Adrenal gland (tissue), 19 donors: ENCODE measurements at places on chromosomes 3 and 15. TPM values are rescaled to one million over a fixed set of nuclear protein-coding genes. Genes with fewer than 3 reads are reported as not detected.
A peak's percentile ranks its signal among the peaks of the same experiment; 100 is the strongest.

- H3K4me1 ChIP-seq: no peaks in the 10 kb centered on the region
- no peaks in the 10 kb centered on the region for H3K27me3 ChIP-seq
- H3K36me3 ChIP-seq: no peaks in the 10 kb centered on the region
- no peak overlapping the region for H3K27ac ChIP-seq
- no peak overlapping the region for H3K4me3 ChIP-seq
- DNase-seq: no peak
These were observed 198.3 kb upstream of the TGFBR2 start for GRCh38 chr3:30408105-30408557.

DNA sequence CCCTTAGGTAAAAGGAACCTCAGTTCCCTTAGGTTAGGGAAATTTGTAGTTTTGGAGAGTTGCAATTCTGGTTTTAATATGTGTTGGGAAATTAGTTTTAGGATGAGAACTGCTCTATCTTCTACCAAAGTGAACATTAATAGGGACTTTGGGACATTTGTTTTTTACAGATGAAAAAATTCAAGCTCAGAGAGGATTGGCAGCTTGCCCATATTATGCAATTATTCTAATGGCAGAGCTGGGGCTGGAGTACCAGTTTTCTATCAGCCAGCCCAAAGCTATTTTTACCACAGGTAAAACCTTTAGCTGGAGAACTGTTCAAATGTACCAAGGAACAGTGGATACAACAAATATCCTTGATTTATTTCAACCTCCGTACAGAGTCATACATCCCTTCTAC, 127.0 kb downstream of the CPNE4 start:
- no peaks in the 10 kb centered on the region for H3K36me3 ChIP-seq
- H3K4me1 ChIP-seq: no peaks in the 10 kb centered on the region
- no peak overlapping the region for H3K27ac ChIP-seq
- H3K4me3 ChIP-seq: no peak overlapping the region
- no peaks in the 10 kb centered on the region for H3K27me3 ChIP-seq

- no peaks in the 10 kb centered on the region for H3K36me3 ChIP-seq
- H3K27me3 ChIP-seq: no peaks in the 10 kb centered on the region
- no peaks in the 10 kb centered on the region for H3K4me1 ChIP-seq
- no peak for DNase-seq
- no peak overlapping the region for H3K27ac ChIP-seq
These were observed 208.7 kb downstream of the MECOM start for GRCh38 chr3:169454823-169455222.

GRCh38 chr15:50854601-50855490, 53.6 kb upstream of the AP4E1 start:
- H3K27me3 ChIP-seq: no peaks in the 10 kb centered on the region
- DNase-seq: no peak
- H3K4me3 ChIP-seq: no peak overlapping the region
- H3K4me1 ChIP-seq: no peaks in the 10 kb centered on the region
- H3K36me3 ChIP-seq: no peaks in the 10 kb centered on the region

GRCh38 chr3:42486814-42487565, 15.5 kb upstream of the VIPR1 start:
- no peak overlapping the region for H3K27ac ChIP-seq
- H3K36me3 ChIP-seq: no peaks in the 10 kb centered on the region
- no peaks in the 10 kb centered on the region for H3K27me3 ChIP-seq
- DNase-seq: peak; percentile 4
- no peaks in the 10 kb centered on the region for H3K4me1 ChIP-seq

GRCh38 chr3:13874891-13875290, 5.0 kb downstream of the WNT7A start:
- no peaks in the 10 kb centered on the region for H3K36me3 ChIP-seq
- peaks cover 44% of the 10 kb centered on the region for H3K27me3 ChIP-seq
- no peak overlapping the region for H3K4me3 ChIP-seq
- H3K4me1 ChIP-seq: no peaks in the 10 kb centered on the region

DNA sequence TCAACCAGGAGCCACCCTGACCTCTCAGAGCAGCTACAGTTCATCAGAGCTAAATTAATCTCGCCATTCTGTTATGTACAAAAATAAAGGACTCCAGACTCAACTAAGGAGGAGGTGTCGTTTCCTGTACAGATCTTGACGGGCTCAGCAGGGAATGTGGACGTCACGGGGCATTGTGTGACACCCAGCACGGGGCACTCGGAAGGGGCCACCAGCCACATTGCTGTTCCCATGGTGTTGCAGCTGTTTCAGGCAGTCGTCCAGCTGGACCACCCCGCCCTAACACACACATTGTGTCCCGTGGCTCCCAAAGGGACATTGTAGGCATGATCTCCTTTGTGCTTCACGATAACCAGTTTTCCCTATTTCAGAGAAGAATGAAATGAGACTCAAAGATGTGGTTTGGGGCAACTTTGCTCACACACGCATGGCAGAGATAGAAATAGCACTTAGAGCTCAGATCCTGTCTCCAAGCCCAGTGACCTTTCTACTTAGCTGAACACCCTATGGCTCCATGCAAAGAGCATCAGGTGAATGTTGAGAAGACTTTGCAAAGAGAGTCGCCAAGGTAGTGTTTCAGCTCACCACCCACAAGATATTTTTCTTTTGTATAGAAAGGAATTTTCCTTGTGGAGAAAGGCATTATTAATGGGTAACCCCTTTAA, 5.5 kb downstream of the SSUH2 start:
- H3K4me3 ChIP-seq: no peak overlapping the region
- no peak for DNase-seq

DNA sequence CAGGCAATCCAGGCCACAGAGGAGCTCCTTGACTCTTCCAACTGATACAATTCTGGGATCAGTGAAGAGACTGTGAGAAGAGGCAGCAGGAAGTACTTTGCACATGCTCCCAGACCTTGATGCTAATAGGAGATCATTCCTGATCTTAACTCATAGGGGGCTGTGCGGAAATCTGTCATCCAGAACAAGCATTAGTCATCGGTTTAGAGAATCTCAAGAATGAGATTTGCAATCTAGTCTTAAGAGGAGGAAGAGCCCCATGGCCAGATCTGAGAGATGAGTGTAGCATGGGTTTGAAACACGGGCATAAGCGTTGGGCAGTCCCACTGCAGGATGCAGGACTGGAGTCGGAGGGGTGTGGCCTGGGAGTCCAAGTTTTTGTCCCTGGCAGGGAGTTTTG, 1081.1 kb downstream of the NAALADL2 start:
- H3K4me3 ChIP-seq: no peak overlapping the region
- no peak for DNase-seq
- H3K4me1 ChIP-seq: no peaks in the 10 kb centered on the region
- H3K27me3 ChIP-seq: no peaks in the 10 kb centered on the region

DNA sequence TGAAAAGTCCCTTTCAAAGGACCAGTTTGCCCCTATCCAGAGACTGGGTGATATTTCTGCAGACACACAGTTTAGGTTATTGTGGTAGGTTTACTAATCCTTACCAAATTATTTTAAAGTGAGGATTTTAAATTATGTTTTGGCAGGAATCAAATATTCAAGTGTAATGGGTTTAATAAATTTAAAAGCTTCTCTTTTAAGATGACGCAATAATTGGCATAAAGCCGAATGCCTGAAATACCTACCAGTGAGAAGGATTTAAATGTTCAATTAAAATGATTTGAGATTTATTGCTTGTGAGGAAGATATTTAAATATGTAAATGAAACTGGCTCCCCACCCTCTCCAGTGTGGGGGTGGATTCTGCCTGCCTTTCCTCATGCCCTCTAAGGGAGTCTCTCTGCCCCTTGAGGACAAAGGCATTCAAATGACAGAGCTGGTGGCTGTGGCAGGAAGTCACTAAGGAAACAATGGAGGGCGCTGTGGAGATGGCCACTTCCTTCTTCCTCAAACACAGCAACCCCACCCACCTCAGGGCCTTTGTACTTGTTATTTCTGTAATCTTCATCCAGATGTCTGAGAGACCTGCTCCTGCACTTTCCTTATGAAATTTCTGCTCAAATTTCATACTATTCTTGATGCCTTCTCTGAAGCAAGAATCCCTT, 131.7 kb downstream of the TNIK start:
- no peaks in the 10 kb centered on the region for H3K4me1 ChIP-seq
- H3K36me3 ChIP-seq: no peaks in the 10 kb centered on the region
- DNase-seq: no peak

- no peak for DNase-seq
- no peaks in the 10 kb centered on the region for H3K4me1 ChIP-seq
- H3K27ac ChIP-seq: no peak overlapping the region
- H3K36me3 ChIP-seq: no peaks in the 10 kb centered on the region
- no peaks in the 10 kb centered on the region for H3K27me3 ChIP-seq
These were observed 443.5 kb downstream of the OTOL1 start for GRCh38 chr3:161939918-161940620.

DNA sequence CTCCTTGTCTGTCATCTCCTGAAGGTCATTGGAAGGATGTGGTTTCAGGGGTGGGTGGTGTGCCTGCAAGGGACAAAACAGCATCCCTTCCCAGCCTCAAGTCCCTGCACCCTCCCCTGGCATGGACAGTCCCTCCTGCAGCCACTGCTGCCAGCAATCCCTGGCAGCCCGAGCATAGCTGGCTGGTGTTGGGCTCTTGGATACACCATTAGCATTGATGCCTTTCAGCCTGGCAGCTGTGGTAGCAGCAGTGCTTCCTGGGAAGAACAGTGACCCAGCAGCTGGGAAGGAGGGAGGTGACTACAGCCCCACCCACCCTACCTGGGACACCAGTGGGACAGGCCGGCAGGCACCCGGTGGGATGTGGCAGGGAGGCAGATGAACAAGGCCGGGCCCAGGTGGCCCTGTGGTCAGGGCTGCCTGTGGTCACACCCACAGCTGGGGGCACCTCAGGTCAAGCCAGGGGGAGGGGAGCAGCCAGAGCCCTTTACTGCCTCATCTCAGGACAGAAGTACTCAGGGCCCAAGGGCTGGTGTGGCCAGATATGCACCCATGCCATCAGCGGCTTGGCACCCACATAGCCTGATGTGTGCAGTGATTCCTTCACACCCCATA, 32.9 kb upstream of the TMEM115 start:
- H3K4me1 ChIP-seq: peaks cover 15% of the 10 kb centered on the region
- no peaks in the 10 kb centered on the region for H3K36me3 ChIP-seq
- H3K27me3 ChIP-seq: no peaks in the 10 kb centered on the region

- H3K4me1 ChIP-seq: no peaks in the 10 kb centered on the region
- no peak for DNase-seq
- no peak overlapping the region for H3K27ac ChIP-seq
- peaks cover 13% of the 10 kb centered on the region for H3K27me3 ChIP-seq
- no peaks in the 10 kb centered on the region for H3K36me3 ChIP-seq
These were observed 10.4 kb upstream of the AEN start for GRCh38 chr15:88610701-88611231.

The EOMES gene
- 0.34 TPM for total RNA-seq

The SOX2 gene
- total RNA-seq: not detected

The CLDN1 gene
- 61.6 TPM for total RNA-seq

The GOLGA8T gene
- total RNA-seq: 0.31 TPM
